Esophagus mucosa (tissue), 1 donor: ENCODE measurements at places on chromosomes 5 and 9.
A peak's percentile ranks its signal among the peaks of the same experiment; 100 is the strongest.

- ATAC-seq = no peak
Measured at GRCh38 chr5:135934939-135935338, 19.8 kb downstream of the LECT2 start.

GRCh38 chr9:18238752-18239447, 235.1 kb upstream of the ADAMTSL1 start:
- ATAC-seq = no peak

DNA sequence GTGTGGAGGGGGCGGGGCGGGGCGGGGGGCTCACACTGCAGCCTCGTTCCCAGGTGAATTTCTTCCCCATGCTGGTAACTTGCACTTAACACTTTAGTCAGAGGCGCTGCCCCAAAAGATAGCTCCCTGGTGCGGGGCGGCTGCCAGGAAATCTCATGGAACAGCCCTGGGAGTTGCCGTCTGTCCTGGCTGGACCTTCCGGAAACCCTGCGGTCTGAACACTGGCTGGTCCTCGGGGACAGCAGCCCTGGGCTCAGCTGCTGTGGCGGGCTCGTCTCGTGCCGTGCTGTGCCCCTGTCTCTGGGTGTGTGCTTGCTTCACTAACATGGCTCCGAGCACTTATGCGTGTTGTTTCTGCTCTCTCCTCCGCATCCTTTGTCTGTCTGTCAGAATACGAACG, 25.8 kb downstream of the PTGES2 start:
- no peak for ATAC-seq

DNA sequence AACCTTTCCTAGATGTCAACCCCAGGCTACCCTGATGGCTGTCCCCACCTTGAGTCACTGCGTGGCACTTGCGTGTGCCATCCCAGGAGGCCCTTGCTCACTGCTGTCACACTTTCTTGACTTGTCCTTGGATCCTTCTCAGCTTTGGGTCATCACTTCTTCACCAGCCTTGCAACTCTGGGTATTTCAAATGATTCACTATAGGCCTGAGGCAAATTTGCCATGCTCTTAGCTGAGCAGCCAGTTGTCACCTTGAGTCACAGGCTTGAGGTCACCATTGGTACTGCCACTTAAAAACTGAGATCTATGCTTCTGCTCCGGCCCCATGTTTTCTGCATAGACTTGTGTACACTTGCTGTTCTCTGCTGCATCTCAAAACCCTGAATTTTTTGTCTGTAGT, 84.7 kb downstream of the BASP1 start:
- peak; percentile 83 for ATAC-seq

DNA sequence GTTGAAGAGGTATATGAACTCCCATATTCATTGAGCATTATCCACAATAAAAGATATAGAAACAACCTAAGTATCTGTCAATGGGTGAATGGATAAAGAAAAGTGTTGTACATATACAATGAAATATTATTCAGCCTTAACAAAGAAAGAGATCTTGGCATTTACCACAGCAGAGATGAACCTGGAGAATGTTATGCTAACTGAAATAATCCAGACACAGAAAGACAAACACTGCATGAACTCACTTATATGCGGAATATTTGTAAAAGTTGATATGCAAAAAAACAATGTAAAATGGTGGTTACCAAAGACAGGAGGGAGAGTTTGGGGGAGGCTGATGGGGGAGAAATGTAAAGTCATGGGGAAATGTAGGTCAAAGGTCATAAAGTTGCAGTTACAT, 278.7 kb downstream of the ZNF608 start:
- ATAC-seq = no peak

- ATAC-seq = no peak
Measured at GRCh38 chr5:90224342-90224741, 185.2 kb downstream of the CETN3 start.

DNA sequence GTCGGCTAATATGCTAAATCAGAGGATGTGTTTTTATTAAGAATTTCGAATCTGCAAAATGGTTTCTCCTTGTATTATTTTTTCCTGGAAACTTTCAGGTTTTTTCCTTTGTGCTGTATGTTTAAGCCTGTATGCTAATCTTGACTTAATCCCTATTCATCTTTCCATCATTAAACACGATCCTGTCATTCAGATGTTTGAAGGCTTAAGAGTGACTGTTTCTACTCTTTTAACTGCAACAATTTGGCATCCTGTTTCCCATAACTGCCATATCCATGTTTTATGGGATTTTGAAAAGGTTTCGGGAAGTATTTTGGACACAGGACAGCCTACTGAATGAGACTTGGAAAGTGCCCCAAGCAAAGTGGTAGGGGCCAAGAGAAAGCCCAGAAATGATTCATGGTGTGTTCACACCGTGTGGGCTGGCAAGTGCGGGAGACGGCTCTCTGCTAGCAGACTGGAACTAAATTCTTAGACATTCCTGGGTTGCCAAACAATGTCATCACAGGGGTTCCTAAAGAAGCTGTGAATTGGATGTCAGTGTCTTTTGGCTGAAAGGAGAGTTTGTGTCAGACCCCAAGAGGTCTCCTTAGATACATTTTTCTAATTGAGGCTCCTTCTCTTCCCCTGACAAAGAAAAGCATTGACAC, 125.4 kb upstream of the ADAMTS16 start:
- peak; percentile 57 for ATAC-seq

DNA sequence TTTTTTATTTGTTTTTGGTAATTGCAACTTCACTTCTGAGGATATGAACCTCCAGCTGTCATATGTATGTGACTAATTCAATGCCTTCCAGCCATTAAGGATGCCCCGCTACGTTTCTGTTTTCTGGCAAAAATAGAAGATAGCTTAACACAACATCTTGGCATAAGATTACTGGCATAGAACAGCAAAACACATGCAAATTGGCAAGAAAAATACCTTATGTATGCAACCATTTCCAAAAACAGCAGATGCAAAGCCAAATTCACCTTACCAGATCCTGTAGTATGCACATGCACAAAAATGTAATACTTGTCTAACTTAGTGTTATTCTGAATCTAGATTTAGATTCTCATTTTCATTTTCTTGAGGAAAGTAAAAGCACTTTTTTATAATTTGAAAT, 461.1 kb upstream of the CYLC2 start:
- ATAC-seq = no peak

- no peak for ATAC-seq
Measured at GRCh38 chr9:123954518-123955280, 24.8 kb upstream of the DENND1A start.

- ATAC-seq = peak; percentile 17
Measured at GRCh38 chr9:136225366-136225747, 20.3 kb downstream of the QSOX2 start.

DNA sequence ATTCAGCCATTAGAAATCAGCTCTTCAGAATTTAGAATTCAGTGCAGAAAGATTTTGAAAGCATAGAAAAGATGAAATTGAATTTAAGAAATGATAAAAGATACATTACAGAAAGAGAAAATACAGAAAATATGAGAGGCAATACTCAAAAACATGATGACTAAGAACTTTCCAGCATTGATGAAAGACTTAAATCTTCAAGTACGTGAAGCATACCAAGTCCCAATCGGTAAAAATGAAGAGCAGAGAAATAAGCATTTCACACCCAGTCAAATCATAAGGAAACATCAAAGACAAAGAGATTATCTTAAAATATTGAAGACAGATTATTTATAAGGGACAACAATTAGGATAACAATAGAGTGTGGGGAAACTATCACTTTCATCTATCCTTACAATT, 35.1 kb downstream of the MUSK start:
- no peak for ATAC-seq

- ATAC-seq = no peak
Measured at GRCh38 chr9:97753975-97754374, 56.8 kb upstream of the XPA start.

DNA sequence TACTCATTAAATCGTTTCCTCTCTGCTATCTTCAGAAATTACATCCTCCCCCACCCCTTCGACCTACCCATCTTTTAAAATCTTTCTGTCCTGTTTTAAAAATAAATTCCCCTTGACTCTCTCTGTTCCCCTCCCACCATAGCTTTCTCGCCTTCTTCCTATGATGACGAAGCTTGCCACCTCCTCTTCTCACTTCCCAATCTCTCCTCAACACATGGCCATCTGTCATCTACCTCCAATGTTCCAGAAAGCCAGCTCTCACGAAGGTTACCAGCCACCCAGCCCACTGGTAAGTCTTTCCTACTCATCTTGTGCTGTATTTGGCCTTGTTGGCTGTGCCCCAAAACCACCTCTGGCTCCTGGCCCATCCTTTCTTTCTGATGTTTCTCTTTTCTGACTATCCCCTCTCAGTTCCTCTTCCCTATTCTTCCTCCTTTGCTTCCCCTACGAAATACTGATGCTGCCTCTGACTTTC, 346.3 kb downstream of the ENC1 start:
- no peak for ATAC-seq

GRCh38 chr5:112951124-112951702, 25.4 kb upstream of the DCP2 start:
- no peak for ATAC-seq

DNA sequence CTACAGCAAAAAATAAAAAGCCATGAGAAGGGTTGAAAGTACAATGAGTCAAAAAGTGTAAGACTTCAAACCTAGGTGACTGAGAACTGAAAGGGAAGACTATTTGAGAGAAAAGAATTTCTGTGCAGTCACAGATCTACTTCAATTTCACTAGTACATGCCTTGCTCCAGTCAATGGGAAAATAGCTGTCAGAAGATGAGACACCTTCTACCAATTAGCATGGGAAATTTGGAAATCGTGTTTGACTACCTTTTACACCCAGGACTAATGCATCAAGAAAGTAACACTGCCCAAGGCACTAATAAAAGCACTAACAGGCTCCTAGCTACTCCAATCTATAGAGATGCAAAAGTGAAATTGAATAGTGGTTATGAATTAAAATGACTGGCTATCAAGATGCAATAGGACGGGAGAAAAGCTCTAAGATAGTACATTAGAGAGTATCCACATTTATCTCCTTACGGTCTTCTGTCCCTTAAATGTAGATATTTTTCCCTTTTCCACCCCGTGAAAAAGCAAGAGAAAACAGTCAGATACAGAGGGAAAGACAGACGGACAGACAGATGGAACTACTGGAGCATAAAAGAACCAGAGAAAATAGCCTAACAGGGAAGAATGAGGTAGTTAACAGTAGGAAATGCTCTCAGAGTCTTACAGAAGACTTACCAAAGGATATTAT, 15.2 kb downstream of the ERP44 start:
- no peak for ATAC-seq

- ATAC-seq = peak; percentile 23
Measured at GRCh38 chr5:151156507-151157420, 815 bp downstream of the ANXA6 start.

DNA sequence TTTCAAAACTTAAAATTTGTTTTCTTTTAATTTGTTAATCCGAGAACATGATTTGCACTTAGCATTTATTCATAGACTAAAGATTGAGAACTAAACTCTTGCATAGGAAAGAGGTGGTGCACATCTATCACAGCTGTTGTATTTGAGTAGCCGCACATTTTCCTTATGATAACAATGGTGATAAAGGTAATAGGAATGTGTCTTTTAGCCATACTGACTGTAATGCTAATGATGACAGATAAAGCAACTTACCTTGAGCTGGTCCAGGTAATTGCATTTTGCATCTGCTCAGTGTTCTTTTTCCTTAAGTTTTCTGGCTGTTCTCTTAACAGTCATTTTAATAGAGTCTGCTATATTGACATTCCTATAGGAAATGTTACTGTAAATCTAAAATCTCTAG, 19.0 kb downstream of the PHAX start:
- ATAC-seq = no peak

GRCh38 chr5:72618708-72619107, 111.5 kb upstream of the ZNF366 start:
- no peak for ATAC-seq

GRCh38 chr9:108612513-108612912, 243.3 kb downstream of the ACTL7B start:
- ATAC-seq = no peak

DNA sequence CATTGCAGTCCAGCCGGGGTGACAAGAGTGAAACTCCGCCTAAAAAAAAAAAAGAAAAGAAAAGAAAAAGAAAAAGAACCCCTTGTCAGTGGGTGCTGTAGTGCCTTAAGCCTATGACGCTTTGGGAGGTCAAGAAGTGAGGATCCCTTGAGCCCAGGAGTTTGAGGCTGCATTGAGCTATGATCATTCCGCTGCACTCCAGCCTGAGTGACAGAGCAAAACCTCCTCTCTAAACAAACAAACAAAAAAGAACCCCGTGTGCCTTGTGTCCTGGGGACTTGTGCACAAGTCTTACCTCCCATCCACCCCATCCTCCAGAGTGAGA, 33.5 kb upstream of the STXBP1 start:
- no peak for ATAC-seq

DNA sequence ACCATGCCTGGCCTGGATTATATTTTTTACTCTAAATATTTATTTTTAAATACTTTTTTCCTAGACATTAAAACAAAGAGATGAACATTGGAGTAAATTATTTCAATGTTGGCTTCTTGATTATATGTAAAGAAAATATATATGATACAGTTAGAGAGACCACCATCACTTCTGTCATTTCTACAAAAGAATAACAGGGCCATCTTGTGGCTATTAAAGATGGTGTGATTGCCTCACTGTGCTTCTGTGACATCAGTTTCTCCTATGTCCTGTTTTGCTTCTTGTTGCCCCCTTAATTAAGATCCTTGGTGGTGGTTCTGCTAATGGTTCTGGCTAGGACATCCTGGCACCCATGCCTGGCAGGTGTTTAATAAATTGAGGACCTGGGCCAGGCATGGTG, 32.9 kb downstream of the NDFIP1 start:
- ATAC-seq = no peak

GRCh38 chr9:134895567-134895907, 14.9 kb downstream of the FCN2 start:
- no peak for ATAC-seq

- no peak for ATAC-seq
Measured at GRCh38 chr9:88814577-88814976, 176.7 kb upstream of the S1PR3 start.

- no peak for ATAC-seq
Measured at GRCh38 chr5:54313311-54314270, 3.2 kb upstream of the ARL15 start.

GRCh38 chr9:121756474-121757280, 105.2 kb downstream of the DAB2IP start:
- ATAC-seq = no peak

DNA sequence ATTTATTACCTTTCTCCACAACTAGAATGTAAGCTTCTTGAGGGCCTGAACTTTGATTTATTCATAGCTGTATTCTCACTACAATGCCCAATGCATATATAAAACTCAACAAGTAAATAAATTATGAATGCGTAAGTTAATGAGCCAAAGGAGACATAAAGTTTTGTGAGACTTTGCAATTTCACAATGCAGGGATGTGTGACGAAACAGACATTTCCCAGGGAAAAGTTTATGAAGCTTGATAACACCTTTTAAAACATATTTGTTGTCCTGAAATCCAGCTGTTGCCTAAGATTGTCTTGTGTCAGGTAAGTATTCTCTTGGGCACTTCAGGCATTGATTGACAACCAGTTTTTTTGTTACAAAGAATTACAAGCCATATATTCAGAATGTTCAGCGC, 800.1 kb downstream of the BRINP1 start:
- ATAC-seq = no peak
